ENCODE measurements at places on chromosomes 1 and 21.

- no peak for DNase-seq
These were observed 98.9 kb upstream of the KCNK1 start for GRCh38 chr1:233514946-233515391.

DNA sequence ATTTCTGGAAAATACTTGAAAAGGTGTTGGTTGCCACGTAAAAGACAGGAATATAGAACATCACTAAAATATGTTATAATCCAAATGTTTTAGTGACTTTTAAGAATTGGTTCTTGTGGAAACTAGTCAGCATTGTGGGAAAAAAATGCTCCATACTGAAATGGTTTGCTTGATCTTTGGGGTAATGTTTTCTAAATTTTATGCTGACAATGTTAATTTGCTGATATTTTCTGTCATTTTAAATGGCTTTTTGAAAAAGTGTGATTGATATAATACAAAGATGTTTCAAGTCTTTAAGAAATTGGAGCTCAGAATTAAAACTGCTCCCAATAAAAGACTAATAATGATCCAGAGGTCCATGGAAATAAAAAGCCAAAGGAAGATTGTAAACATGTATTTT is 610.9 kb downstream of the ADGRL2 start:
- DNase-seq = no peak

DNA sequence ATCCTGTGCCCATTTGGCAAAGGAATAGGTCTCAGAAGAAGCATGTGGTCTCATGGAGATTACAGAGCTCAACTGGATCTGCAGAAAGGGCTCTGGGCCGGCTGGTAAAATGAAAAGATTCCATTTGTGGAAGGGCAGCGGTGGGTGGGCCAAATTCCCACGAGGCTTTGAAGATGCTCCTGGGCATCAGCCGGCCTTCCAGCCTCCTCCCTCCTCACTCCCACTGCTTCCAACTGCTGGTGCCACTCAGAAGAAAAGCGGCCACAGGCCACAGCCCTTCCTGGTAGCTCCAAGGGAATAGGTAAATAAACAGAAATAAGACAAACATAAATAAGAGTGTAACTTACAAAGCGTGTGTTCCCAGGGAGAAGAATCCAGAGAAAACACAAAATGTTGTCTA is 136.3 kb upstream of the SLC44A3 start:
- DNase-seq = no peak

- DNase-seq = no peak
These were observed 73.2 kb downstream of the KIFAP3 start for GRCh38 chr1:170001266-170001665.

DNA sequence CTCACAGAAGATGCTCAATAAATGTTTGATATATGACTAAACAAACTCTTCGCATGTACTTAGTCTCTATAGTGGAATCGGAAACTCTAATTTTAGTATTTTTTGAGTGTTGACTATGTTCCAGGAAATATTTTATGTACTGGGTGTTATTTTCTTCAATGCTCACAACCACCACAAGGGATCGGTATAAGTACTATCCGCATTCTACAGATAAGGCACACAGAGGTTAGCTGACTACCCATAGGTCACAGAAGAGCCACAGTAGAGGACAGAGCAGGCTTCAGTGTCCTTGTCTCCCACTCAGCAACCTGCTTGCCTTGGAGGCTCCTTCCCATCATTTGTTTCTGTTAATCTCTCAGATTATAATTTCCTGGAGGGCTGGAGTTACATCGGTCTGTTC is 451.3 kb downstream of the OMA1 start:
- DNase-seq = no peak

DNA sequence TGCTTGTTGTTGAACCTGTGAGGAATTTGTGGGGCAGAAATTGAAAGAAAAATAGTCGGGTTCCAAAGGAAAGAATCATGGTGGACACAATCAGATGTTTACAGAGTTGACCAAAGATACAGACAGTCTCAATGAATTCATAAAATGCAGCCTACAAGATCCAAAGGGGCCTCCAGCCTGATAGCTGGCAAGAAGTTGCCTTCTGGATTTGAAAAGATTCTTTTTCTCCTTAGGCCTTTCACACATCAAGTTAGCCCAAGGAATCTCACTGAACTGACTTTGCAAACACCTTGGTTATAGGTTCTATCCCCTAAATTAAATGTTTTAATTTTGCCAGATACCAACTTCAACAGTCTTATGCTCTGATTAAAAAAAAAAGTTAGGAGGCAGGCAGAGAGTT is 21.5 kb downstream of the SLAMF1 start:
- DNase-seq = no peak

DNA sequence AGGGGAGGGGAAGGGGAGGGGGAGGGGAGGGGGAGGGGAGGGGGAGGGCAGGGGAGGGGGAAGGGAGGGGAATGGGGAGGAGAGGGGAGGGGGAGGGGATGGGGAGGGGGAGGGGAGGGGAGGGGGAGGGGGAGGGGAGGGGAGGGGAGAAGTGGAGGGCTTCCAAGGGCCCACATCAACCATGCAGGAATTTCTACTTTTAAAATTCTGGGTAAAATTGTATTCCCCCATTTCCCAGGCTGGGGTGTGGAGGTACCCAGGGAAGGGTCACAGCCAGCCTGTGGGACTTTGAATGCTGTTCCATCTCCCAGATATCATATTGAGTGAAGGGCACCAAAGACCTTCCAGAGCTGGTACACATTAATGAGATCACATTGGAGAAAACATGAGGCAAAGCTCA is 126.9 kb upstream of the ETS2 start:
- no peak for DNase-seq

DNA sequence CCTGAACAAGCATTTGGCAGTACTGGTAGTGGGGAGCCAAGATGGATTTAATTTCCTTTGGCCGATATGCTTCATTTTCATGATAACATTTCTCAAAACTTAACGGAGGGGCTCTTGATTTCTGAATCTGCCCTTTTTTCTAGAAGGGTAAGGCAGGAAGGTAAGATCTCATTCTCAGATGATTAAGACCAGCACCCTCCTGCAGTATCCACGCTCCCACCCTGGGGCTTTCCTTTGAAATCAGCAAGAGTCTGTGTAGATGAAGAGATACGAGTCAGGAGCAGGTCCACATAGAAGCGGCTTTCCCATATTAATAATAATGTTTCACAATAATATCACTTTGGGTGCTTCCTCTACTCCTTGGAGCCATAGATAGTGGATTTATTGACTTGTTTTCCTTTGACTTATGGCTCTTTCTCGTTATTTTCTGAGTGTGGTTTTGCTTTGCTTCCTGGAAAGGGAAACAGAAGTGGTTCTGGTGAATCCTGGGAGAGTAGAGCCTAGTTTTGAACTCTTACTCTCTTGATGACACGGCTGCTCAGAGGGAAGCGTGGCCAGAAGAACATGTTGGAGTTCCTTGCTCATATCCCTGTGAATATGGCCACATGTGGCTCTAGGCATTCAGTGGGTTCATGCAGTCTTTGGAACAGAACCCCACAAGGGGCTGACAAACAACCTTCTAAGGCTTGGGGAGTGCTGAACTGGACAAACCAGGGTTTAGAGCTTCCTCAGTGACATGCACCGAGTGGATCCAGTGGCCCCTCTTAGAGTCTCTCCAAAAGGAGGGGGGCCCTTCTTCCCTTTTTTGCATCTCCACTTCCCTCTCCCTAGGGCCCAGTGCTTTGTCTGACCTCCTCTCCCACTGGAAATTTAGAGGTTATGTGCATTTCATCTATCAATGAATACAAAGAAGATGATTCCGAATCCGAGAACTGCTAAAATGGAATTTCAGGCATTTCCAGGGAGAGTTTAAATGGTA is 195.7 kb downstream of the DYRK1A start:
- no peak for DNase-seq

GRCh38 chr1:6884652-6885153 is 99.4 kb downstream of the CAMTA1 start:
- no peak for DNase-seq

GRCh38 chr21:44337941-44338895 is 972 bp downstream of the CFAP410 start:
- DNase-seq = peak; percentile 69

GRCh38 chr1:34846265-34846664 is 13.3 kb downstream of the SMIM12 start:
- DNase-seq = no peak

- DNase-seq = no peak
These were observed 39.9 kb upstream of the TENT5C start for GRCh38 chr1:117565745-117566455.

DNA sequence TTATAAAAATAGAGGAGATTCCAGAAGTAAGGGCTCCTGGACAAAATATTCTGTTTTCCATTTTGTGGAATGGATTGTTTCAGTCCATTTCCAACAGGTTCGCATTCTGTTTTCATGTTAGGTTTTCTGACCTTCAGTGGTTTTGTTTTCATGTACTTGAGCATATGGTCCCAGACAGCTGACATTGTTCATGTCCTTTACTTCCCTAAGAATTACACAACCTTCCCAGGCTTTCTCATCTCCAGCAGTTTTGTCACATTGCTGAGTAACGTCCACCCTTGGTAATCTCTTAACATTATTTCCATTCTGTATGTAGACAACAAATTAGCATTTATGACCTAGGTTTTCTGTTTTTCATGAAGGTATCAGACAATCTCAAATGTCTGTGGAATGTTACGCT is 21.0 kb upstream of the ERRFI1 start:
- no peak for DNase-seq

GRCh38 chr1:90189889-90190288 is 195.0 kb downstream of the ZNF326 start:
- DNase-seq = no peak

DNA sequence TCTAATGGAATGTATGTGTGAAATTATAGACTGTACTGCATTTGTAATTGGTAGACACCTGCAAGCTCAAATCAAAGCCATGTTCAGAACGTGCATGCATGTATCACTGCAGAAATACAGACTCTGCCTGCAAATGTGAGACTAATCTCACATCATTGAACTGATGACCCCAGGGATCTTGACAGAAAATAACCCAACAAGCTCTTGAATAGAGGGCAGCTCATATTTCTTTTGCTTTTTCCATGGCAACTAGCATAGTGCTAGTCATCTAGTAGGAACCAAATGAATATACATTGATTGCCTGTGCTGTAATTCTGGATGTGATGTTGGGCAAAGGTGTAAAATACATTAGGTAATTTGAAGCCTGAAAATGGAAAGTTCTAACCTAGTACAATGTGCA is 62.4 kb downstream of the PTPRC start:
- no peak for DNase-seq

All from tibial nerve (tissue), 4 donors.